ENCODE measurements at places on chromosomes 11 and 22. TPM values are rescaled to one million over a fixed set of nuclear protein-coding genes. Genes with fewer than 3 reads are reported as not detected.

MN1 gene
- total RNA-seq: 64.2 TPM

C11orf52 gene
- total RNA-seq: not detected

GRK3 gene
- 47.2 TPM for total RNA-seq

APOA5 gene
- not detected for total RNA-seq

TNNI2 gene
- total RNA-seq: not detected

NXPE2 gene
- 0.49 TPM for total RNA-seq

TMEM191C gene
- total RNA-seq: 3.2 TPM

IL10RA gene
- 1.2 TPM for total RNA-seq

KBTBD4 gene
- 24.6 TPM for total RNA-seq

NRXN2 gene
- 157 TPM for total RNA-seq

MGAT3 gene
- 25.6 TPM for total RNA-seq

OR5A1 gene
- total RNA-seq: not detected

C11orf97 gene
- 0.49 TPM for total RNA-seq

XKR3 gene
- total RNA-seq: not detected

LRRC56 gene
- total RNA-seq: 0.98 TPM

ALX4 gene
- total RNA-seq: 0.98 TPM

DGCR6L gene
- 23.1 TPM for total RNA-seq

SERHL2 gene
- total RNA-seq: 3.0 TPM

EXPH5 gene
- 0.49 TPM for total RNA-seq

CCDC116 gene
- not detected for total RNA-seq

C22orf23 gene
- 0.25 TPM for total RNA-seq

RPS3 gene
- total RNA-seq: 533 TPM

LRRC4C gene
- 63.4 TPM for total RNA-seq

MFRP gene
- total RNA-seq: not detected

C11orf91 gene
- total RNA-seq: not detected

IRAG1 gene
- total RNA-seq: 0.98 TPM

ACCSL gene
- not detected for total RNA-seq

TP53I11 gene
- 32.9 TPM for total RNA-seq

VPREB1 gene
- not detected for total RNA-seq

KCNC1 gene
- total RNA-seq: 7.4 TPM

TRPM5 gene
- total RNA-seq: not detected

MS4A7 gene
- 1.7 TPM for total RNA-seq

DBX1 gene
- not detected for total RNA-seq

WT1 gene
- total RNA-seq: not detected

RCOR2 gene
- total RNA-seq: 7.9 TPM

TMEM45B gene
- total RNA-seq: 1.5 TPM

C22orf31 gene
- total RNA-seq: not detected

RASL10A gene
- total RNA-seq: 4.9 TPM

All from temporal lobe (tissue), 4 donors.